Trophoblast cell (in vitro differentiated cells and primary cell): ENCODE measurements at places on chromosomes 2 and 18.
A peak's percentile ranks its signal among the peaks of the same experiment; 100 is the strongest.

GRCh38 chr2:74959106-74959751 lies 786 bp downstream of the POLE4 start:
- no peak for DNase-seq

- no peak for DNase-seq
Observed at GRCh38 chr2:70905443-70906421, 30.0 kb upstream of the ATP6V1B1 start.

DNA sequence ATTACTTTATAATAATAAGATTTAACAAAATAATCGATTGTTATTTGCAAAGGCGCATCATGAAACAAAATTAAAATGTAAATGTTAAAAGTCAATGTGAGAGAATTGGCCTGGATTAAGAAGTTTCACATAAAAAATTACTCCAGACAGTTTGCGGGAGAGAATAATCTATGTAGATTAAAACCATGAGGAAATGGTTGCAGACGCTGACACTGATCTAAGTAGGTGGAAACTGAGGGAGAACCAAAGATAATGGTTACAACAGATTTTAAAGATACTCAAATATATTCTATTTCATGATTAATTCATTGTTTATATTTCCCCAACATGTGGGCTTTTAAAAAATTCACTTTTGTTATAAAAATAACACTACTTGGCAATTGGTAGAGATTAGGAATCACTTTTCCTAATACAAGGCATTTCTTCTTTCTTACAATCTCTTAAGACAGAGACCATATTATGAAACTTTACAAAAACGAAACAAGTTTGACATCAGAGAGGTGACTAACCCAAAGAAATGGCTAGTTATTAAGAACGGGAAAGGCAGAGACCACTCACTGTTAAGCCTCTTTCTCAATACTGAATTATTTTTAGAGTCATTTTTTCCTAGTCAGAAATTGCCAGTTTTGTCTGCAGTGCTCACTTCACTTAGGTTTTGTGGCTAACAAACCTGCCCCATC lies 1.6 kb downstream of the KANSL1L start:
- peak; percentile 16 for DNase-seq

GRCh38 chr2:135762022-135762421 lies 20.4 kb downstream of the UBXN4 start:
- no peak for DNase-seq

DNA sequence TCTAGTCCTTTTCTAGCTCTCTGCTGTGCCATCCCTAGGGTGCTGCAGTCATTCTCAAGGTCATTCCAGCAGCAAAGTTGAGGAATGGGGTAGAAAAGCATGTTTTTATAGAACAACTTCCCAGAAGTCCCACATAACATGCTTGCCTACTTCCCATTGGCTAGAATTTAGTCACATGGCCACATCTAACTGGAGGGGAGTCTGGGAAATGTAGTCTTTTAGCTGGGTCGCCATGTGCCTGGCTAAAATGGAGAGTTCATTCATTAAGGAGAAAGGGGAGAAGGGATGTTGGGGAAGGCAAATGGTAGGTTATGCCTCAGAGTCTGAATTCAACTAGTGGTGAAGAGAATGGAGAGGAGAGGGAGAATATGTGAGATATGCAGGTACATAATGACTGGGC lies 85.7 kb downstream of the SLC4A3 start:
- DNase-seq = peak; percentile 59

- no peak for DNase-seq
Observed at GRCh38 chr18:46461993-46462392, 195.0 kb downstream of the LOXHD1 start.

GRCh38 chr2:205738117-205738968 lies 56.0 kb downstream of the NRP2 start:
- no peak for DNase-seq

DNA sequence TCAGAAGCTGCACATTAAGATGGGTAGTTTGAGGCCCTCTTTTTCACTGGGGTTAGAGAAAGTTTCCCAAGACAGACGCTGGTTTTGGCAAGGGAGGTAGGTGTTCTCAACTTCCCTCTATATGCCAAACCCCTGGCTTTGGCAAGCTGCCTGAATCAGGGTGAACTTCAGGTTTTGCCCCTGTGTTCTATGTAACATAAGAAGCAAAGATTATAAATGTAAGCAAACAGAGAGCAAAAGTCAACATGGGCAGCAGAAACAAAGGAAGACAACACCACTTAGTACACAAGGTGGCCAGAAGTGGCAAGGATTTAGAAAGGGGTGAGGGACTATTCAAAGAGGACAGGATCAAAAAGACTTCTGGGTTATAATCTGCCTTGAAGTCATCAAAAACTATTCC lies 70.5 kb upstream of the TFCP2L1 start:
- DNase-seq = no peak
